HCT116 (cell line): ENCODE measurements at places on chromosomes 5 and 9. TPM values are rescaled to one million over a fixed set of nuclear protein-coding genes. Genes with fewer than 3 reads are reported as not detected.

Gene ZFR
- 65.7 TPM for total RNA-seq

- no peak for DNase-seq
These were observed 548.8 kb upstream of the CDH18 start for GRCh38 chr5:20536813-20537212.

DNA sequence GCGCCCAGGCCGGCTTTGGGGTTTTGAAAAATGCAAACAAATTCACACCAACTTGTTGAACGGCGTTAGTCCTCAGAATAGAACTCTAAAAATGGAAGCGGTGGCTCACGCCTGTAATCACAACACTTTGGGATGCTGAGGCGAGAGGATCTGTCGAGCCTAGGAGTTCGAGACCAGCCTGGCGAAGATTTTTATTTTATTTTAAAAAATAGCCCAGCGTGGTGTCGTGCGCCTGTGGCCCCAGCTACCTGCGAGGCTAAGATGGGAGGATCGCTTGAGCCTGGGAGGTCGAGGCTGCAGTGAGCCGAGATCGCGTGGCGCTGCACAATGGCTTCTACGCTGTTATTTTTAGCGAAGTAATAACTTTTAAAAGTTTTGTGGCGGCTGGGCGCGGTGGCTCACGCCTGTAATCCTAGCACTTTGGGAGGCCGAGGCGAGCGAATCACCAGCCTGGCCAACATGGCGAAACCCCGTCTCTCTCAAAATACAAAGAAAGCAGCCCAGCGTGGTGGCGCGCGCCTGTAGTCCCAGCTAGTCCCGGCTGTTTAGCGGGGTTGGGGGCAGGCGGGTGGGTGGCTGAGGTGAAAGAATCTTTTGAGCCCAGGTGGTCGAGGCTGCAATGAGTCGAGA, 694 bp upstream of the PLIN2 start:
- no peak for DNase-seq

Gene NR5A1
- 0.64 TPM for total RNA-seq

DNA sequence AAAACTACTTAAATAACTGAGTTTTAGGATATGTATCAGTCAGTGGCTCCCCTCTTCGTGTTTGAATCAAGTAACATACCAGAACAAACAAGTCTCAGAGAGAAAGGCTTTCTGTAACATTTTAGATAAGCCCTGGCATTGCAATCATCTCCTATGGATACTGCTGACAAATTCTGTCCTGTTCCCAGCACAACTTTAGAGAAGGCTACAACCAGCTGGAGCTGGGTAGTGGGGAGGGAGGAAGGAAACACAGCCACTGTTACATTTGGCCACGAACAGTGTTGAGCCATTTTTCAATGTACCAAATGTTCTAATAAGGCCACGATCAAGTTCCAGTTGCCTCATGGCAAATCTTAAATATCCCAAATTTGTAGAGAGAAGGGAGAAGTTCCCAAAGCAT, 511.8 kb upstream of the WWC1 start:
- DNase-seq, result no peak

DNA sequence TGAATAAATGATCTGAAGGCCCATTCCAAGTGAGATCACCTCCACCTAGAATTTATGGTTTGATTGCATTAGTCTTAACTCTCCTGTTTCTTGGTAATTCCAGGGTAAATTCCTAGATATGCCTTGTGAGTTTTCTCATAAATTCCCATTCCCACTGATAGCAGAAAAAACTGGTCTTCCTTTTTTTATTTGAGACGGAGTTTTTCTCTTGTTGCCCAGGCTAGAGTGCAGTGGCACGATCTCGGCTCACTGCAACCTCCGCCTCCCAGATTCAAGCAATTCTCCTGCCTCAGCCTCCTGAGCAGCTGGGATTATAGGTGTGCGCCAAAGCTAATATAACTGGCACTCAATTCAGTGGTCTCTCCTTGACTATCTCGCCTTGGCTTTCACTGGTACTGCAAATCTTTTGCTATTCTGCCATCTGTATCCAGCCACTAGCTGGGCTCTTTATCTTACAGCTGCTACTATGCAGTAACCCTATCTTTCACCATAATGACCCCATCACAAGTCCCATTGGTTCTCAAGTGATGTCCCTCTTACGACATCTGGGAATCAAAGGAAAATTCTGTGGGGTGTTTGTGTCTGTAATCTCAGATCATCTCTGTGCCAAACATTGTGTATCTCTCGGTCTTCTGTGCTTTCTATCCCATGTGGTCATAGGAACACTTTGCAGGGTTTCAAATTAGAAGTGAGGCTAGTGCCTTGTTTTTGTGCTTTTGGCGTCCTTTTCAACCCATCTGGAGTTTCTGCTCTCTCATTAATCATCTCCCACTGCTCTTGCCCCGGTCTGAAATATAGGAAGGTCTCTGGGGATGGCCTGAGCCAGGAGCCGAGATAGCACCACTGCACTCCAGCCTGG, 14.4 kb downstream of the HNRNPK start:
- DNase-seq, result no peak

- no peak for DNase-seq
These were observed 13.4 kb downstream of the SLC28A3 start for GRCh38 chr9:84327184-84327583.

Gene FBLL1
- 0.15 TPM for total RNA-seq

DNA sequence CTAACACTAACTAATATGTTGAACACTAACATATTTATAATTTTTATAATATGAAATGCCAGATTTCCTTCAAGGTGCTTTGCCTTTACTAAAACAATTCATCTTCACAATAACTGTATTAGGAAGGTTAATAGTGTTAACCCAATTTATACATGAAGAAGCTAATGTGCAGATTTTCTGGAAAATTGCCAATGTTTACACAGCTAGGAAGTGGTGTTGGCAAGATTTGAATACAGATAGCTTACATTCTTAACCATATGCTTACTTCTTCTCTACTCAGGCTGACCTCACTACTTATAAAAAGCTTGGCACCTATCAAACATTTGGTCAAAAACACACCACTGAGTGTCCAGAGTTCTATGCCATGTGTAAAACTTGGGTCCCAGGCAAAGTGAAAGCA, 445.4 kb upstream of the ITGA1 start:
- no peak for DNase-seq

- DNase-seq, result no peak
These were observed 51.2 kb downstream of the SAR1B start for GRCh38 chr5:134581241-134581981.

DNA sequence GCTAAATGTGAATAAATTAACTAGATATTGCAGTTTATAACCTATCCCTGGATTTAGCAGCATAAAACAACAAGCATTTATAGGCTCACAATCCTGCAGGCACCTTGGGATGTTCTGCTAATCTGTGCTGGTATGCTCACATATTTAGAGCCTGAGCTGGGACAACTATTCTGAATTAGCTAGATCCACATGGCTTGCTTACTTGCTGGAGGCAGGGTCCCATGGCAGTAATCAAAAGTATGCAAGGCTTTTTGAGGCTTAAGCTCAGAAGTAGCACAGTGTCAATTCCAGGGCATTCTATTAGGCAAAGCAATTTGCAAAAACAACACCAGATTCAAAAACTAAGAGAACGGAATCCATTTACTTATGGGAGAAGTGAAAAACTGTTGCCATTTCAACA, 745.0 kb upstream of the ACO1 start:
- no peak for DNase-seq

DNA sequence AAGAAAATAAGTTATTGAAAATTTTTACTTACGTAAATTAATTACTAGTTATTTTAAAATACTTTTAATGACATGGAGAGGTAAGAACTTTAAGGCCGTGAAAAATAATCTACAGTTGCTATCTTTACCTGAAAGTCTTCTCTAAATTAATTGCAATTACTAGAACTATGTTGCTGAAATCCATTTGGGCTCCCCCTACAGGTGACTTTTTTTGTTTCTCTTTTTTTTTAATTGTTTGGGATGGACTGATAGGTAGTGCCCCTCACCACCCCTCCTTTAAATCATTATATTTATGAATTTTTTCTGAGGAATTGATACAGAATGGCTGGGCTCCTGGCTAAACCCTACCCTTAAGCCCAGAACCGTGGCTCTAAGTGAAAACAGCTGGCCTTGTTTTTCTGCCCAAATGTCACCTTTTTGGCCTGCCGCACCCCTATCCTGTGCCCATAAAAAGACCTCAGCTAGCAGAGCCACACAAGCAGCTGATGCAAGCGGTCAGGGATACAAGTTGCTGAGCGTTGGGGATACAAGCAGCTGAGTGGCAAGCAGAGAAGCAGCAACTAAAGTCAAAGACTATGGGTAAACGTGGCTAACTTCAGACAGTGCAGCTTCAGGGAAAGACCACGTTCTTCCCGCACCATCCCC, 315.2 kb upstream of the ACO1 start:
- no peak for DNase-seq

Gene PCDHA3
- not detected for total RNA-seq

GRCh38 chr5:15008476-15008875, 136.9 kb upstream of the ANKH start:
- peak; percentile 85 for DNase-seq

GRCh38 chr5:38670878-38671277, 114.4 kb upstream of the LIFR start:
- DNase-seq, result no peak

DNA sequence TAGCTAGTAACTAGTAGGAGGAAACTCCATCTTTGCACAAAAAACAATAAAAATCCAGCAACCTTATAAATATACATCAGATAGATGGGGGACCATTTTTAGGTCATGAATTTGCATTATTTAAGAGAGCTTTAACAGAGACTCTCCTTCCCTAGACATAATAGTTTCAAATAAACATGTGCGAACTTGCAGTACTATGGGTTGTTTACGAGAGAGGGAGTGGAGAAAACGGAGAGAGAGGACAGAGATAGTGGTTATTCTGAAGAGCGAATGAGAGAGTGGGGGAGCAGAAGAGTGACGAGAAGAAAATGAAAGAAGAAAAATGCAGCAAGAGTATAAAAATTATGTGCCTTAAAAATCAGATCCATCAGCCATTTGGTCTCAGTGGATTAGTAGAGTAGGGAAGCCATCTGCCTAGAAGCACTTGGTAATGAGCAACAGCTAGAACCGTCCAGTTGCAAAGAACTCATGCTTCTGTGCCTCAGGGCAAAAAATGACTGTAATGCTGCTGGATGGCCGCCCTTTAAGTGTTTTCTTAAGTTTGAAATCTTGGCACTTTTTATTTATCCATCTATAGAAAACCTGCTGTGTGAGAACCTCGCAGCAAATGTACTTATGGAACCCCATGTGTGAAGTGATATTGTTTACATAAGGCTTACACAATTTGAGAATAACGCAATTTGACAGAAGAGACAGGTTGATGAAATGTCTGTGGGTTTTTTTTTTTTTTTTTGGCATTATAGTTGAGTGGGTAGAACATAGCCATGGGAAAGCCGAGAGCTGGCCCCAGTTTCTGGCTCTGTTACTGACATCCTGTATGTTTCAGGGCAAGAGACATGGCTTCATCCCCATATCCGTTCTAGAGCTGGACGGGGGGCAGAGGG, 95.6 kb upstream of the ZNF608 start:
- DNase-seq, result no peak

DNA sequence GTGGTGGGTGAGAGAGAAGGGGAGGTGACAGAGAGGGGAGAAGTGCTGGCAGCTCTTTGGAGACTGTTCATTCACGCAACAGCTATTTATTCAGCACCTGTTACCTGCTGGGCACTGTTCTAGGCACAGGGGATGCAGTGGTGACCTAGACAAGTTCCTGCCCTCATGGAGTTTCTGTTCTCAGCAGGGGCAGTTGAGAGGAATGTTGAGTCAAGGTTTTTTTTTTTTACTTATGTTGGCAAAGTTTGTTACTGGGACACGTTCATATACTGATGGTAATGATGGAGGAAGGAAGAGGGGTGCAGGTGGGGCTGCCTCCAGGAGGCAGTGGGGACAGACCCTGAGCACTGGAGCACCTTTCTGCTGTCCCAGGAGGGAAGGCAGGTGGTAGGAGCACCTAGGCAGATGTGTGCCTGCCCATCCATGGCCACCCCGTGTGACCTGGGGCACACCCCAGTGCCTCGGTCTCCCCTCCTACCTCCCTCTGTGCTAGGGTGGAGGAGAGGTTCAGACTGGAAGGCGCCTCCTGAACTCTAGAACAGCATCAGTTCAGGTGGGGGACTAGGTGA, 49.4 kb upstream of the SLC25A51 start:
- DNase-seq, result no peak

DNA sequence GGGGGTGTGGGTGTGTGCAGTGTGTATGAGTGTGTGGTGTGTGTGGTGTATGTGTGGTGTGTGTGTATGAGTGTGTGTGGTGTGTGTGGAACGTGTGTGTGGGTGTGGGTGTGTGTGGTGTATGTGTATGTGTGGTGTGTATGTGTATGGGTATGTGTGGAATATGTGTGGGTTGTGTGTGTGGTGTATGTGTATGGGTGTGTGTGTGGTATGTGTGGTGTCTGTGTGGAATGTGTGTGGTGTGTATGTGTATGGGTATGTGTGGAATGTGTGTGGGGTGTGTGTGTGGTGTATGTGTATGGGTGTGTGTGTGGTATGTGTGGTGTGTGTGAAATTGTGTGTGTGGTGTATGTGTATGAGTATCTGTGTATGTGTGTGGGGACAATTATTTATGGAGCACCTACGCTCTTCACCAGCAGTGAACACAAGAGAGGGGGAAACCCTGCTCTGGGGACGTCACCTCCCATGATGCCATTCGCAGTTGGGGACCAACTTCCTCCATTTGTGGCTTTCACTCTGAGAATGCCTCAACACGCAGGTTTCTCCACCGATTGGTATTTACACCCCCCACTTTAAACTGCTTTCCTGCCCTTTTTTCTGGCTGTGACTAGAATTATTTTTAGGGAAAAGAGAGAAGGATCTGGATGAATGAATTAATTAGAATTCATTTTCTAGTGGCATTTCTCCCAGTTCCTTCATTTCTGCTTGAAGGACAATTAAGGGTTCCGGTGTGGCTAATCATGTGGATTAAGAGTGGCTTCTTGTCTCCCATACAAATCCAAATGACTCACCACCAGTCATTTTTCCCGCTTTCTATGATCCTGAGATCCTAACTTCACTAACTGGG, 238.1 kb downstream of the ROR2 start:
- no peak for DNase-seq

- no peak for DNase-seq
These were observed 224.1 kb upstream of the ISL1 start for GRCh38 chr5:51159164-51159563.

GRCh38 chr5:172172912-172173563, 15.0 kb downstream of the STK10 start:
- no peak for DNase-seq
